SJSA1 (cell line): ENCODE measurements at places on chromosomes 5 and 9.

- DNase-seq = no peak
These were observed 158.1 kb upstream of the IER5L start for GRCh38 chr9:129336130-129336528.

- DNase-seq = no peak
These were observed 307.4 kb upstream of the HAPLN1 start for GRCh38 chr5:84028093-84028492.

GRCh38 chr5:124289130-124289529 lies 457.3 kb downstream of the ZNF608 start:
- no peak for DNase-seq

GRCh38 chr9:136439481-136440408 lies at the start of gene INPP5E:
Gene INPP5E (minus strand): TSS chr9:136439845. CDS start chr9:136439419, 426 bp downstream.
- peak; percentile 63 for DNase-seq

DNA sequence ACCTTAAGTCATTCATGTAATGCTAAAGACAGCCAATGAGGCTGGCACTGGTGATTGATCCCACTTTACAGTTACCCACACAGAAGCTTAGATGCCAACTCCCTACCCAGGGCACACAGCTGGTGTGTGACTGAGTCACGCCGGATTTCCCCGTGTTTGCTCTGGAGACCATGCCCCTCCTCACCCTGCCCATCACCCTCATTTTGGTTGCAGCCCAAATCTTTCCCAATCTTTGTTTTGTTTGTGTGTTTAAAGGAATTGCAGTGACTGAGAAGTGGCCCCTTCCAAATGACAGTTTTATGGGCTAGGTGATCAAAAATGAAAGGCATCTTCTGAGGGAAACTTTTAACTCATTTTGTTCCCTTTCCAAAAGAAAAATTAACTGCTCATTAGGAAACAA lies 10.9 kb downstream of the FBXL7 start:
- DNase-seq = peak; percentile 47
